ENCODE measurements at places on chromosomes 6 and 20.

DNA sequence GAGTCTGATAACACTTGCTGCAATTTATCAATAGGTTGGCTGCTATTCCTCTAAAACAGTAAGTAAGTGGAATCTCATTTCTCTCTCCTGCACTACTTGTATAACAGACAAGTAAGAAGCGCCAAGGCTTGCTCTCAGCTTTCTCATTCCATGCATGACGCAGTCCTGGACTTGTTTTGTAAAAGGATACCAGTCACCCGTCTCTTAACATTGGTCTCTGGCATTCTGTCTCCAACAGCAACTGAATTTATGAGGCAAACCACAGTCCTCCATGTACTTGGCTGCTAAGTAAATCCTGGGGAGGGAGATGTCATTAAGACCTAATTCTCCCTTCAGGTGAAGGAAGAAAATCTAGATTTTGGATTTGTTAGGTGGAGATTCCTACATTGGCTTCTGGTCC is 115.4 kb downstream of the OPN5 start:
- no peak for DNase-seq

GRCh38 chr20:52294106-52294628 is 102.6 kb upstream of the ZFP64 start:
- DNase-seq = no peak

GRCh38 chr20:14488212-14488611 is 150.8 kb upstream of the FLRT3 start:
- no peak for DNase-seq

DNA sequence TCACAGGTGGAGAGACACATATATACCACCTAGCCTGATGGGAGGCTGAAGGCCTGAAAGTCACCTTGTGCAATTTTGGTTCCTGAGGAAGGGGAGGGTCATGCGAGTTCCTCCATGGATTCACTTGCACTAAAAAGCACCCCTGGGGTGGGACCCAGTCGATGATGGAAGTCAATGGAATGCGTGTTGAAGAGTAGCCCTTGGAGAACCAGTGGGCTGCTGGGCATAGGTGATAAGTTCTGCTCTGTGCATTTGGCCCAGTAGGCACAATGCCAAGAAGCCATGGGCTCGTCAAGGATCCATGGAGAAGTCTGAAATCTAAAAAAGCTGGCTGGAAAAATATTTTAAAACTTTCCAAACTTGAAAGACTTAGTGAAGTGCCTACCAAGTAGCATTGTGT is 18.9 kb upstream of the SCRT2 start:
- no peak for DNase-seq

DNA sequence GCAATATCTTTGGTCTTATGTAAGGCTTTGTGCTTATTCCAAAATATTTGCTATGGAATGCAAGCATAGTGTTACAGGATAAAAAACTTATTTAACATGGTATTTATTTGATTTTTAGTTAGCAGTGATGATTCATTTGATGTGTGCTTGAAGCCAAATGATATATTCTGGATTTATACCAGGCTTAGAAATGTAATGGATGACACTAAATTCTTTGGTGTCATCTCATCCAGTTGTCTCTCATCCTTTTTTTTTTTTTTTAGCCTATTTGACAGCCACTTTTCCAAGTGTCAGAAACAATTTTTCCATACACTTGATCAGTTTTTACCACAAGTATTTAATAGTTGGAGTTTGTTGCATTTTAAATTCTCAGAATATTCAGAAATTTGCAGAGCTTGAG is 515.3 kb downstream of the CDKAL1 start:
- peak; percentile 58 for DNase-seq

Measured in GM03348 (cell line).